ENCODE measurements at places on chromosomes 5 and 9.

DNA sequence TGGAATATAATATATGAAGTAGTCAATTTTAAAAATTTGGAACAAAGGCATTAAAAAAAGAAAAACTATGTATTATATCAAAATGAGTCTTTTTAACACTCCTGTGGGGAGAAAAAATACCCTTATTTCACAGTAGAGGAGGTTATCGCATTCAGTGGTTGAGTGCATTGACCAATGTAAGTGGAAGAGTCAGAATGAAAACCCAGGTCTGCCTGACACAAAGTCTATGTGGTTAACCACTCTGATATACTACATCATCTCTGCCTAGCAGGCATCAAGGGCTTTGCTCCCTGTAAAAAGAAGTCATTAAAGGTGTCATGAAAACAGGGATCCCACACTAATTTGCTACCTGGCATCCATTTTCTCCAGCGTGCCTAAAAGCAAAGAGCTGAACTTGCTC lies 417.2 kb upstream of the C9orf72 start:
- no peak for DNase-seq

- no peak for DNase-seq
These were observed 703.5 kb upstream of the RGMB start for GRCh38 chr5:98069876-98070512.

GRCh38 chr5:125552486-125552885 lies 806.0 kb upstream of the ZNF608 start:
- DNase-seq = no peak

- DNase-seq = peak; percentile 91
These were observed 209.2 kb downstream of the DIRAS2 start for GRCh38 chr9:90433398-90433941.

- DNase-seq = no peak
These were observed 24.6 kb downstream of the TJP2 start for GRCh38 chr9:69198521-69199220.

GRCh38 chr5:59445741-59446140 lies 447.8 kb downstream of the PDE4D start:
- no peak for DNase-seq

DNA sequence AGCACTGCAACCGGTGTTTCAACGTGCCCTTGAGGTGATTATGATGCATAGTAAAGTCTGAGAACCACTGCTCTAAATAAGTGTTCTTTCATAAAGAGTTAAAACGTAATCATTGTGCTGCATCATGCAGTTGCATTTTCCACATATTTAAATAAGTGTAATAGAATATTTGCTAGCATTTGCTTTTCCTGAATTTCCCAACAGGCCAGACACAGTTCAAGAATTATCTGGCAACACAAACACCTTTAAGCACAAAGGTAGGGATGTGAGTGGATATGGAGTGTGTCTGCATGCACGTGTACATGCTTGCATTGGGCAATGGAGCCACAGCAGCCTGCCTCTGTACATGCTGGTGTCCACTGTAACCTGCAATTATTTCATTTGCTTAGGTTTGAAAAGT lies 193.6 kb upstream of the PIK3R1 start:
- DNase-seq = no peak

DNA sequence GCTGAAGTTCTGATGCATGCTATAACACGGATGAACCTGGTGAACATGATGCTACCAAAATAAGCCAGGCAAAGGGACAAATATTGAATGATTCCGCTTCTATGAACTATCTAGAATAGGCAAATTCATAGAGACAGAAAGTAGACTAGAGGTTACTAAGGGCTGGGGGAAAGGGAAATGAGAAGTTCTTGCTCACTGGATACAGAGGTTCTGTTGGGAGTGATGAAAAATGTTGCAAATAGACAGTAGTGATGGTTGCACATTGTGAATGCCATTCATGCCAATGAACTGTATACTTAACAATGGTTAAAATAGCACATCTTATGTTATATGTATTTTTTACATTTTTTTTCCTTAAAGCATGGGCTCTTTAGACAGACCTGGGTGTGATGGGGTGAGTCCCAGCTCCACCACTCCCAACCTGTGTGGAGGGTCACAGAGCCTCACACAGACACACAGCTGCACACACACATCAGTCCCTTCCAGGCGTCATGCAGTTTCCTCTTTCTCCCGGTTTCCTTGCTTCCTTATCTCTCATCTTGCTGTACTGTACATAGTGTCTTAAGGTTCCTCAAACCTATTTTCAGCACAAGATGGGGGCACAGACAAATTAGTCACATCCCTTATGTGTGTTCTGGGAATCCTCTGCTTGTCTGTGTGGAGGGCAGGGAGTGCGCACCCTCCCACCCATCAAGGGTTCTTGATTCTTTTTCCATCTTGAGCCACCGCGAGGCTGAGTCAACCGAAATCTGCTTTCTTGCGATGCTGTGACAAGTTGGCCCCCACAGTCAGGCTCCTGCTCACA lies 192.9 kb downstream of the CRB2 start:
- DNase-seq = no peak

GRCh38 chr9:28707616-28708015 lies 1134.3 kb upstream of the C9orf72 start:
- no peak for DNase-seq

DNA sequence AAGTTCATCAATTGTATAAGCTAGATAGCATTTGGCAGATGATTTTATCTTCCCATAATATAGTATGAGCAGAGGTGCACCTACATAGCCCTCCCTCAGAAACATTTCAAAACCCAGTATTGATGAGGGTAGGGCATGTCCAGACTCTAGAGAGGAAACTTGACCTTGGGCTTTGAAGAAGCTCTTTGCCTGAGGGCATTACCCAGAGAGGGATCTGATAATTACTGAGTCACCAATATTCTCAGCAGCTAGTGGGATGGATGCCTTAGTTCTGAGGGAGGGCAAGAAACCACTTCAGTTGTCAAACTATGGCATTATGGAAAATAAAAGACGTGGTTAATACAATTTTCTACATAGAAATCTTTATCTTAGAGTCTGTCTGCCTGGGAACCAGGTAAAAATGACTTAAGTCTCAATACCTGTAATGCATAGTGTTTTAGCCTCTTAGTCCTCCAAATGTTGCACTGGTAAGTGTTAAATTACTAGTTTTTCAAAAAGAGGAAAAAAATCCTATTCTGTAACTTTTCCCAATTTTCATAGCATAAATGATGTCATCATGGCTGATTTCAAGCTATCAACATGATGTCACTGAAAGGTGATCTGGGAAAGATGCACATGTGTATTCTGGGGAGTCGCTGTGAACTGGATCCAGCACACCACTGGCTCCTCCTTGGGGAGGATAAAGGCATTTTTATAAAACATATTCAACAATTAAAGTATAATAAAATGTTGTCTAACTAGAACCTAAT lies 809.0 kb downstream of the KCTD16 start:
- DNase-seq = no peak

DNA sequence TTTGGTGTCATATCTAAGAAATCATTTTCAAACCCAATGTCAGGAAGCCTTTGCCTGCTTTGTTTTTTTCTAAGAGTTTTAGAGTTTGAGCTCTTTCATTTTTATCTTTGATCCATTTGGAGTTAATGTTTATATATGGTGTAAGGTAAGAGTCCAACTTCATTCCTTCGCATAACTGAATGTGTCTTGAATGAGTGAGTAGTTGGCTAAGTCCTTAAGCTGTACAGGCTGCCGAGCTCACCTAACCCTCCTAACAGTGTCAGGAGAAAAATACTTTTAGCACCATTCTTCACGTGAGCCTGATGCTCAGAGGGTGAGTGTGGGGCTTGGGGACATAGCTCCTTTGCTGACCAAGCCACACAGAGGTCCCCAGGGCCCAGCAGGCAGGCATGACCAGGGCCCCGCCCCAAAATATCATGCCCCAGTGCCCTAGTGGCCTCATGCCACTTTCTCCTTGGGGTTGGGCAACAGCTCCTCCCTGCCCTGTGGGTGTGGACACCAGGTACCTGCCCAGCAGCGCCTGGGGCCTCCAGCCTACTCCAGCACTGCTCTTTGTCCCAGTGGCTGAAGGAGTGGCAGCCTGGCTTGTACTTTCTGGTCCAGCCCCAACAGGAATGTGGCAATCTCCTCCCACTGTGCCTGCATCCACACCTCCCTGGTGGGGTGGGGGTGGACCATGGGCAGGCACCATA lies 17.2 kb downstream of the PPARGC1B start:
- DNase-seq = no peak

DNA sequence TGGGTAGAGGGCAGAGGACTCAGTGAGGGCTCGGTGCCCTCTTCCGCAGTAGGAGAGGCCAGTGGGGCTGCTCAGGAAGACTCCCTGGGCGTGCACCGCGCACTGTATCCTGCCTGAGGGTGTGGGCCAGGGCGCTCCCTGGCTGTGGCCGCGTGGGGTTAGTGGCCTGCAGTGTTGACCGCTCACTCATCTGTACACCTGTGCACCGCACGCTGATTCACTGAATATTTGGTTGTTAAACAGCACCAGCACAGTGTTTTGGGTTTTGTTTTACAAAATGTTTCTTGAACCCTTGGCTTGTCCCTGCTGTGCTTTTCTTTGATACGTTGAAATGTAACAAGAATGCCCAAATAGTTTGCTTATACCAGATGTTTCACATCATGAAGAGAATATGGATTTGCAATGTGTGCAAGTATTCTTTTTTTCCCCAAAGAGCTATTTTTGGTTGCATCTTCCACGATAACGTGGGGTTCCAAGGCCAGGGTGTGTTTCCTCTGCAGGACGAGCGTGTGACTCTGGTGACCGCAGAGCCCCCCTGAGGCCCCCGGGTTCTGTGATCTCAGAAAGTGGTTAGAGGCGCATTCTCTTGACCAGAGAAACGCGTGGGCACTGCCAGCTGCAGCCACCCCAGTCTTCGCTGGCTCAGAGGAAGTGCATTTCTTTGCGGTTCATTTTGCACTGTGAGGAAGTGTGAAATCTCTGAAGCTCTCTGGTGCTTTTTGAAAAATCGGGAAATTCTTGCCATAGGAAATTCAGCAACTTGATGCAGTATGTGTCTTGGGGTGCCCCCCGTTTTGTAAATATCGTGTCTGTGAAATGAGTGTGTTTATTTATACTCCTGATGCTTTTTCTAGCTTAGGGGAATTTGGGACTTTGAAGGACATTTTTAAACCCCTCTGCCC lies 46.9 kb downstream of the AHRR start:
- DNase-seq = peak; percentile 8

DNA sequence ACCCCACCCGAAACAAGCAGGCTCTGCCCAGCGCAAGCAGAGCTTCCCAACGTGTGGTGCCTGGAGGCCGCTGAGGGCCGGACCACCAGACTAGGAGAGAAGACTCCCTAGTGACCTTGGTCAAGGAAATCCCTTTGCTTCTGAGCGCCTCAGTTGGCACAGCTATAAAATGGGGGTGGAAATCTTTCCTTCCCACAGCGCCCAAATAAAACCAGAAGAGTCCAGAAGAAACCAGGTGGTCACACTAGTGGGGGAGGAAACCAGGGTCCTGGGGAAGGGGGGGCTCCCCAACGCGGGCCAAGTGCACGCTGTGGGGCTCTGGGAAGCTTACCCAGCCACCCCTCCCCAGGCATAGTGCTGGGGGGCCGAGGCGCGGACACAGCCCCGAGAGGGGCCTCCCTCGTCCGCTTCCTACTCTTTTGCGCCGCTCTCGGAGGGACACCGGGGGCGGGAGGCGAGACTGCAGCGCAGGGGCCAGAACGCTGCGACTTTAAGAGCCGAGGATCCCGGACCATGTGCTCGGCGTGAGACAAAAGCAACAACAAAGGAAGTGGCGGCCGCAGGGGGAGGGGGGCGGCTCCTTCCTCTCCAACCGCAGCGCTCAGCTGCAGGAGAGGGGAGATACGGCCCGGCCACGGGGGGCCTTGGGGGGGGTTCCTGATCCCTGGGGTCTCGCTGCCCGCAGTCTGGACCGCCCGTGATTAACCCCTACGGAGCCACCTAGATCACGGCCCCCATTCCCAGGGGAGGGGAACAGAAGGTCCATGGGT lies 885 bp downstream of the RNF44 start:
- DNase-seq = peak; percentile 77

DNA sequence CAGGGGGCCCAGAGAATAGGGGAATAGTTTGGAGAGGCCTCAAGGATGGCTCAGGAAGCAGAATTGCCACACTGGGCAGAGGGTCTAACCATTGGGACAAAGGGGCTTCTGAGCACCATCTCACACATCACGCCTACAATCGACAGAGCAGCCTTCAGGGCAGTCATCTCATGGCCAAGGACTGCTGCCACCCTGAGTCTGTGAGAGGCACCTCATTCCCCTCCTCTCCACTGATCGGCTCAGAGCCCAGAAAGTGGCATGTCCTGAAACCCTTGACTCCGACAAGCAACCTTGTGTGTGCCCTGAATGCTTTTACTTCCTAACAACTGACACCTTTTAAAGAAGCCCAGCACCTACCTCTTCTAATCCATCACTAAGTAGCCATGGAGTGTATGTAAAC lies 128.9 kb upstream of the PTPN3 start:
- DNase-seq = no peak

DNA sequence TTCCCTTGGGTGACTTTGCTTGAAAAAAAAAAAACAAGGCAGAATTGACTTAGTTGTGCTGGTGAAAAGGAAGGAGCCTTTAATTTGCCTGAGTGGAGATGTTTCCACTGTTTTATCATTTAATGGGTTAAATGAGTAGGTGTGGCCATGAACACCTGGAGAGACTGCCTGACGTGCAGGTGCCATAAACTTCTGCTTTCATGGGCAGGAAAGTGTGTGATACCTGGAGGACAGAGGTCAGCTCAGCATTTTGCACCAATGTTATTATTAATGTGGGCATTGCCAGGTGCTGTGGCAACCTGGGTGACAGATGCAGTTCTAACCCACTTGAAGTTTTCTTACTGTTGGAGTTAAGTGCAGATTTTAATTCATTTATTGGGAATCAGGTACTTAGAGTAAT lies 145.4 kb downstream of the CD180 start:
- DNase-seq = no peak

- no peak for DNase-seq
These were observed 22.5 kb upstream of the JAKMIP2 start for GRCh38 chr5:147805030-147805454.

GRCh38 chr5:3302228-3302627 lies 293.4 kb upstream of the IRX1 start:
- DNase-seq = no peak

DNA sequence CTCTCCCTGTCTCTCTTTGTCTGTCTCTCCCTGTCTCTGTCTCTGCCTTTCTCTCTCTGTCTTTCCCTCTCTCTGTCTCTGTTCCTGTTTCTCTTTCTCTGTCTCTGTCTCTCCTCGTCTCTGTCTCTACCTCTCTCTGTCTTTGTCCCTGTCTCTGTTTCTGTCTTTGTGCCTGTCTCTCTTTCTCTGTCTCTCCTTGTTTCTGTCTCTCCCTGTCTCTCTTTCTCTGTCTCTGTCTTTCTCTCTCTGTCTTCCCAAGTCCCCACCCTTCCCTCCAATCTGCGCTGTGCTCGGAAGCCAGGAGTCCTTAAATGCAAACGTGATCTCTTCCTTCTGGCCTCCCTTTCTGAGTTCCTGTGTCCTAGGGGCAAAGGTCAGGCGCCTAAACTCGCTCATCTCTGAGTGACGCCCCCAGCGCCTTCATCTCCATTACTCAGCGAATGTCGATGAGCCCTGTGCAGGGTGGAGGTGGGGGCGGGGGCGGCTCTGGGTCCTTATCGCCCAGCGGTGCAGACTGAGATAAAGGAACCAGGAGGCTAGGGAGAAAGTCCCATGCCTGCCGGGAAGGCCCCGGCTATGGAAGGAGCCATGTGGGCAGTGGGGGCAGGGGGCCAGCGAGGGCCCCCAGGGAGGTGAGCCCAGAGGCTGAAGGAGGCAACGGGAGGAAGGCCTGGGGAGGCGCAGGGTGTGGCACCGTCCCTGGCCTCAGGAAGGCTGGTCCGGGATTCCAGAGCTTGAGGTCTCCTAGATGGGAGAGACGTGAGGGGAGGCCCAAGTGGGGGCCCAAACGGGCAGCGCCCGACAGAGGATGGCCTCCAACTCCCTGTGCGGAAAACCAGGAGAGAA lies 1.5 kb upstream of the SLC6A19 start:
- DNase-seq = peak; percentile 10

GRCh38 chr5:88829054-88829453 lies 53.9 kb downstream of the MEF2C start:
- DNase-seq = no peak

GRCh38 chr5:4348423-4348822 lies 752.8 kb downstream of the IRX1 start:
- no peak for DNase-seq
